Hindlimb muscle (tissue), 1 donor: ENCODE measurements at places on chromosomes 16 and 17. TPM values are rescaled to one million over a fixed set of nuclear protein-coding genes. Genes with fewer than 3 reads are reported as not detected.

DNA sequence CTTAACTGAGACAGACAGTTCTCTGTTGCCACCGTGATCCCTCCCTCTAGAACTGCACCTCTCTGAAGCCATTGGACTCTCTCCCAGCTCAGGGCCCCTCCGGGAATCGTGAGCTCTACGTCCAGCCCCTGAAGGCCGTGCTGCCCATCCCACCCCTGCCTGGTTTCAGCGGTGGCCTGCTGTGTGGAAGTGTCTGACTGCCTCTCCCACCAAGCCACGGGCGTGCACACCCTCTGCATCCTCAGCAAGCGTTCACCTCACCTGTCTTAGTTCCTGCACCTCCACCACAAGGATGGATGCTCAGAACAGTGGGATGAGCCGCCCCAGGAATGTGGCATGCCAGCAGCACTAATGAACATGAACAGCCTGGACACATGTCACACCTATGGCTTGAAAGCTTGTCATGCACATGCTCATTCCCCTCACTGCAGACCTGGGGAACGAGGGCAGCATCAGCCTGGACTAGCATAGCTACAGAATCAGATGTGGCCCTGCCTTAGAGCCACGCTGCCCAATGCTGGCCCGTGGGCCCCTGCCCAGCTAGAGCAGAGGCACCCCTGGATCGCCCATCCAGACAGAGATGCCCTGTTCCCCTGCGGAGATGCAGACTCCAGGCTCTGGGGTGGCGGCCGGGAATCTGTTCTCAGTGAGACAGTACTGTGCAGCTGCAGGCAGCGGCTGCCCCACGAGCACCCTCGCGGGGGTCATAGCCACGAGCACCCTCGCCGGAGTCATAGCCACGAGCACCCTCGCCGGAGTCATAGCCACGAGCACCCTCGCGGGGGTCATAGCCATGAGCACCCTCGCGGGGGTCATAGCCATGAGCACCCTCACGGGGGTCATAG is 73.7 kb upstream of the CHMP6 start:
- no peak for DNase-seq

- no peak for DNase-seq
These were observed 182.4 kb downstream of the TOX3 start for GRCh38 chr16:52364500-52364899.

Gene SPNS2
- 7.9 TPM for polyA plus RNA-seq

Gene ARHGAP44
- polyA plus RNA-seq: 4.5 TPM

DNA sequence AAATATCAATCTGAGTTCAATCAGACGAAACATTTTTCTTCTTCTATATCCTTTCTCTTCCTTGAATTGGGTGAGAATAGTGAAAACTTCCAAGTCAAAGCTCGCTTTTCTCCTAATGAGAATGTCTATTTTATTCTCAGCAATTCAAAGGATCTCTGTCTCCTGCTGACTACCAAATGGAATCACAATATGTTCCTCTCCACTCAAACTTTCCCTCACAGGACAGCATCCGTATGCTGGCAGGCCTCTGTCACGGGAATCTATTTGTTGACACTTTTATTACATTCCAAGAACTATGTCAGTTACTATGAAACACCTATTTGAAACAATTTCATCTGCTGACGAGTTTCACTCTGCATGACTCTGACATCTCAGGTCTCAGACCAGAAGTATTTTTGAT is 1196.6 kb downstream of the CDH11 start:
- DNase-seq: no peak

Gene HEXD
- 27.4 TPM for polyA plus RNA-seq

DNA sequence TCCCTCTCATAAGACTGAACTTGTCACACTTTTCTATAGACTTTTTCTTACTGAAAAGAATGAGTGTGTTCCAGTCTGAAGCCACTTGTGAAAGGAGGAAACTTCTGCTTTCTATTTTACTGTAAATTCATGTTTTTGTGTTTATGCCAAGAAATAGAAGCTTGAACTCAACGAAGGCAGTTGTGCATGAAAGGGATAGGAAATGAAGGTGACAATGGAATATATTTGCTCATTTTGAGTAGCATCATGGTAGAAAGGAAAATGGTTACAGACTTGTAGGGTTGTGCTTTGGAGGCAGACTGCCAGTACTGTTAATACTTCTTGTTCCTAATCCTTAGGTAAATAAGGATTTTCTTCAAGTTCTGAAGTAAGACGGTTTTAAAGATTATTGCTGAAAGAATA is 8.1 kb downstream of the CLTC start:
- DNase-seq: no peak

DNA sequence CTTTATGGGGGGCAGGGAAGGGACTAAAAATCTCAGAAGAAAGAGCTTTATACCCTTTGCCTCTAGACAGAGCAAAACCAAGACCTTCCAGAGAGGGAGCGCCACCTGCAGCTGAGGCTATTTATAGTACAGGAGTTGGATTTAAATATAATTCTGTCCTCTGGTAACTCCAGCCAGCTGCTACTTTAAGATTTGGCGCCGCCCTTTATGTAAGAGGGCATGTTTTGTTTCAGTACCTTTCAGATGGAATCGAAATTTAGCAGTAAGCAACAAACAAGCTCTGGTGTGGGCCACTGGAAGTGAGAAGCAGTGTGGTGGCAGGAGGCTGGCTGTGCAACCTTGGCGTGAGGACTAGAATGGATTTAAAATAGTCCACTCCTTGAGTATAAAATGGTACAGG is 5.2 kb upstream of the GUCY2D start:
- no peak for DNase-seq

- DNase-seq: no peak
These were observed 3.9 kb upstream of the TMEM235 start for GRCh38 chr17:78227455-78227916.

Gene KRTAP4-4
- polyA plus RNA-seq: not detected

DNA sequence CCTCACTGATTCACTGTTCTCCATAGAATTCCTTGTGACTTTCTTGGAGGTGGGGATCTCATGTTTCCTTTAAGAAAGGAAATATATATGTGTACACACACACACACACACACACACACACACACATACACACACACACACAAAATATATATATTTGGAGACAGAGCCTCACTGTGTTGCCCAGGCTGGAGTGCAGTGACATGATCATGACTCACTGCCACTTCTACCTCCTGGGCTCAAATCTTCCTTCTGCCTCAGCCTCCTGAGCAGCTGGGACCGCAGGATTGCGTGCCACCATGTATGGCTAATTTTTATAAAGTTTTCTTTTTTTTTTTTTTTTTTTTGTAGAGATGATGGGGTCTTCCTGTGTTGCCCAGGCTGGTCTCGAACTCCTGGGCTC is 45.9 kb downstream of the CDH13 start:
- no peak for DNase-seq

DNA sequence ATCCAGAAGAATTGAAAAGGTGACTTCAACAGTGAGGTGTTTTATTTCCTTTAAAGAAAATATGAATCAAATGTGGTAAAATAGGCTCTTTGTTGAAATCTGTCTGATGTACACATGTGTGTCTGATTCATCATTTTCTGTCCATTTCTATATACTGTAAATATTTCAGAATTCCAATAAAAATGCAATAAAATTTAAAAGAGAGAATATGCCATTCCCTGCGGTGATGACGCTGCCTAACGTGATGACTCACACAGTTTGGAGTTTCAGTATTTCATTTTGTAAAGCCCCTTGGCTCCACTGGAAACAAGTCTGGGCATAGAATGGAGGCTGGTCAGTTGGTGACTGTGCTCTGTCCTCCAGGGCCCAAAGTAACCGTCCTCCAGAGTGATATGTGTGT is 482.5 kb upstream of the CDH5 start:
- DNase-seq: no peak

Gene LRRC37B
- polyA plus RNA-seq: 13.8 TPM

GRCh38 chr16:52742608-52743170 is 195.7 kb upstream of the TOX3 start:
- DNase-seq: no peak

- DNase-seq: no peak
These were observed 118.6 kb downstream of the PRKCA start for GRCh38 chr17:66420961-66421371.

Gene SOST
- not detected for polyA plus RNA-seq

DNA sequence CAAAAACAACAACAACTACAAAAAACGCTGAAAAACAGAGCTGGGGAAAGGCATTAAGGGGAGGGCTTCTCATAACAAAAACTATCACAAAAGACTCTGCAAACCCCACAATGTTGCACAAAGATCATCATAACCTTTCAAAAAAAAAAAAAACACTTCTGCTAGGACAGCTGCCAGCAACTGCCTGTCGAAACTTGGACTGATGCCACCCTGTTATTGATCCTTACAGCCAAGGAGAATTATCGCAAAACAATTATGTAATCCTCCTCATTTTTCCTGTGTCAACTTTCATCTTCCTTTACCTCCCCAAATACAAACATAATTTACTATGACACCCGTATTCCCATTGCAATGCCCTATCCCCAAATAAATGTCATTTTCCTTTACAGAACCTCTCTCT is 9.3 kb downstream of the CCDC40 start:
- DNase-seq: no peak

Gene RNF167
- polyA plus RNA-seq: 75.2 TPM

GRCh38 chr16:3698941-3699340 is 18.4 kb downstream of the TRAP1 start:
- DNase-seq: no peak

DNA sequence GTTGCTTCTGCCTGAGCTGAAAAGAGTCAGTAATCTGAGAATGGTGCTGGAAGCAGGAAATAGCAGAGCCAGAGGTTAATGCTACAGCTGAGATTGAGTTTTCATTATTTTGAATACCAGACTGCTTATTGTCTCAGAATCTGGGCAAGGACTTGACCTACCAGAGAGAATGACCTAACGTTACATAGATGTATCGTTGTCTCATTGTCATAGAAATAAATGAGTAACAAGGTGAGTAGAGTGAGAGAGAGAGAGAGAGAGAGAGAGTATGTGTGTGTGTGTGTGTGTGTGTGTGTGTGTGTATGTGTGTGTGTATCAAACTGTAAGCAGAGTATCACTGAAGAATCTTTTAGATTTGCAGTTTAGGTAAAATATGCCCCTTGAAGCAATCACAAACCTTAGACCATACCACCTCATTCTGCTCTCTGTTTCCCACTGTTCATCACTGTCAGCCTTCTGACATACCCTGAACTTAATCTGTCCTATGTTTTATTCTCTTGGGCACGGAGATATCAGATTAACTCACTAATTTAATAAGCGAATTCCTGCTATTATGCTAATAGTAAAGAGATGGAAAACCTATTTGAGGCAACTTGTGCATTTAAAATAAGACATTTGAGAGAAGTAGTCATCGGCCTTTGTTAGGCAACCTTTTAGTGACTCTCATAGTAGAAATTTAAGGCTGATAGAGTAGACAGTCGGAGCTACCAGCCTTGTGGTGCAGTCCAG is 87.8 kb downstream of the CYB561 start:
- DNase-seq: no peak

- no peak for DNase-seq
These were observed 946 bp downstream of the STUB1 start for GRCh38 chr16:680967-681745.

- no peak for DNase-seq
These were observed 62.4 kb upstream of the NLK start for GRCh38 chr17:27980043-27980442.

GRCh38 chr16:9151074-9151473 is 59.6 kb downstream of the HAPSTR1 start:
- no peak for DNase-seq
